ENCODE measurements at places on chromosomes 3 and 15.

GRCh38 chr15:38667890-38668850 lies 103.6 kb upstream of the RASGRP1 start:
- DNase-seq = no peak

DNA sequence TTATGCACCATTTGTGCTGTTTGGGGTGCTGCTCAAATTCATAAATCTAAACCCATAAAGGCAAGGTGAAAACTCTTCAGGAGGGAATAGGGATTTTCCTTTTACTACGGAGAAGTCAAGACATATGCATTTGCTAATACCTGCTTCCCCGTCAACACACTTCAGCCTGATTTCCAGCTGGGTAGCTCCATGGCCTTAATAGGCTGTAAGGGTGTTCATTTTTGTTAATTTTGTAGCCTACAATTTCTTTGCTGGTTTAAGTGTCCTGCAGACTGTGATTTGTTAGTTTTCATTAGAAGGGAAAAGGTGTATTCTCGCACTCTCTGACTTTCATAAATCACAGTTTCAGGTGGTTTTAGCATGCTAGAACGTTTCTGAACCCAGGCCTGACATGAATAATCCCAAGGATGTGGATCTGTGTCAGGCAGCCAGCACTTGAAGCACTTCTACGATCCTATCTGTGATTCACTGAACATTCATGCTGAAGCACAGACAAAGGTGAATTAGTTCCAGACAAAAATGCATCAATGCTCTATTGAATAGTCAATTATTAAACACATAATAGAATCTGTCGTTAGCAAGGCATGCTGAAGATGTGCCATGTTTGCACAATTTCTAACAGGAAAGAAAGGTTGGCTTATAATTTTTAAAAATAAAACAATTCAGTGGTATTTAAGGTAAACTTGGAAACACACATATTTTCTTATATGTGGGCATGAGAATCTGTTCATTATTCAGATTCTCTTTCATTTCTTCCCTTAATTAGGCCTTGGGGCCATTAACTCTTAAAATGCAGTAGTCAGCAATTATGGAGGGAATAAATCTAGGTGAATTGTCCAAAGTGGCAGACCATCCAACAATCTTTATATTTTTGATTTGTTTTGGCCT lies 17.9 kb upstream of the NMNAT3 start:
- no peak for DNase-seq

DNA sequence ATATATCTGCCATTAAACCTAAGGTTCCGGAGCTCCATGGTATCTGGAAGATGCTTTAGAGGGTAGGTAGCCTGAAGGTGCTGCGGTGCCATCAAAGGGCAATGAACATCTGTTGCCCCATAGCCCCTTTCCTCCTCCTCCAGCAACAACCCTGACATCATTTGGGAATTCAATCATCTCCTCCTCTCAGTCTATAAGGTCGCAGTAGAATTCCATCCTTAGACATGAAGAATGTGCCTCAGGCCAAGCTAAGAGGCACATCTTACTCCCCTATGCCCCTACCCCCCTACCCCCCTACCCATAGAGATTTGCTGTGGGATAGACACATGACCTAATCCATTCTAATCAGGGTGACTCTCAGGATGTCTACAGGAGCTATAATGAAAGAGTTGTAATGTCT lies 1099.7 kb upstream of the CFAP20DC start:
- DNase-seq = no peak

GRCh38 chr15:68502398-68502901 lies 70.5 kb upstream of the ITGA11 start:
- DNase-seq = no peak

GRCh38 chr15:76776480-76776879 lies 128.7 kb downstream of the SCAPER start:
- no peak for DNase-seq

- no peak for DNase-seq
Observed at GRCh38 chr15:70932397-70932796, 39.8 kb downstream of the LRRC49 start.

GRCh38 chr3:37993067-37993455 lies 2.5 kb downstream of the VILL start:
- no peak for DNase-seq

GRCh38 chr3:195169011-195169649 lies 101.8 kb downstream of the XXYLT1 start:
- DNase-seq = no peak

DNA sequence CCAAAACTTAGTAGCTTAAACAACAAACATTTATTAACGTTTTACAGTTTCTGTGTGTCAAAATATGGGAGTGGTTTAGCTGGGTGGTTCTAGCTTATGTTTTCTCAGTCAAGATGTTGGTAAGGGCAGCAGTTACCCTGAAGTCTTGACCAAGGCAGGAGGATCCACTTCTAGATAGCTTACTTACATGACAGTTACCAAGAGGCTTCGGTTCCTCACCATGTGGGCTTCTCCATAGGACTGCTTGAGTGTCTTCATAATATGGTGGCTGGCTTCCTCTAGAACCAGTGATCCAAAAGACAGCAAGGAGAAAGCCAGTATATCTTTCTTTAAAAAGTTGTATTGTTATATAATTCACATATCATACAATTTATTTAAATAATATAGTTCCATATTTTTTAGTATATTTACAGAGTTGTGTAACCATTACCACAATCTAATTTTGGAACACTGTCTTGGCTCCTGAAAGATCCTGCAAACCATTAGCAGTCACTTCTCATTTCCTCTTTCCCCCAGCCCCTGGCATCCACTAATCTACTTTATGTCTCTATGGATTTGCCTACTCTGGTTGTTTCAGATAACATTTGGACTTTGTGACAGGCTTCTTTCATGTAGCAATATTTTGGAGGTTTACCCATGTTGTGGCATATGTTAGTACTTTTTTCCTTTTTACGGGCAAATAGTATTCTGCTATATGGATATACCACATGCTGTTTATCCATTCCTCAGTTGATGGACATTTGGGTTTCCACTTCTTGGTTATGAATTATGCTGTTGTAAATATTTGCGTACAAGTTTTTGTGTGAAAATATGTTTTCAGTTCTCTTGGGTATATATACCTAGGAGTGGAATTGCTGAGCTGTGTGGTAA lies 33.3 kb downstream of the MAPK6 start:
- no peak for DNase-seq
